ENCODE measurements at places on chromosomes 3 and 15. TPM values are rescaled to one million over a fixed set of nuclear protein-coding genes. Genes with fewer than 3 reads are reported as not detected.
A peak's percentile ranks its signal among the peaks of the same experiment; 100 is the strongest.

DNA sequence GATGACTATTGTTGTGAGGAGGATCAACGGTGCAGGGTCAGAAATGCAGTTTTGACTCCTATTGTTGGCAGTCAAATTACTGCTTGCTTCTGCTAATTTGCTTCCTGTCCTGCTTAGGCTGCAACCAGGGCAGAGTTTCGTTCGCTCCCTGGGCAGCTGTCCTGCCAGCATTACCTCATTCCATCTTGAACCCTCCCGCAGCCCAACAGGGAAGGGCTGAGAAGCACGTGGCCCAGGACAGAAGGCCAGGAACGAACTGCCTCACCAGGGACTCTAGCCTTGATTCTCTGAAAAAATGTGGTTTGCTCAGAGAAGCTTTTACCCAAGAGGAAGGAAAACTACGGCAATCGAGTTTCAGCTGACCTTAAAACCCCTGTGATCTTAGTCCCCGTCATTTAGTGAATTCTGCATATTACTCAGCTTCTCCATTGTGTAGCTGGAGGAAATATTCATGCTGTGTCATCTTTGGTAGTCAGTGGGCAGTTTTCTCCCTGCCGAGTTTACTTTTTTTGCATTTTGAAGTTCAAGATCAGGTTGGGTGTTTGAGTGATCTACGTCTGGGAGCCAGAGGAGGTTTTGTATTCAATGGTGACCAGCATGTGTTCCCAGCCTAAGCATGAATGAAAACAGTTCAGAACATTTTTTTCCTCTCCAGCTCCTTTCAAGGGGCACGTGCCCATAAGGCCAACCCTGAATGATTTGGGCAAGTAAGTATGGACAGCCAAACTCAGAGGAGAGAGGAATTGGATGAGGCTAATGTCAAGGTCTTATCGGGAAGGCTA lies 23.0 kb downstream of the TLNRD1 start:
- H3K27me3 ChIP-seq, result no peaks in the 10 kb centered on the region
- peak; percentile 88 for DNase-seq
- H3K4me1 ChIP-seq, result peaks cover 4% of the 10 kb centered on the region
- peak overlapping the region; percentile 86 for H3K27ac ChIP-seq
- no peaks in the 10 kb centered on the region for H3K36me3 ChIP-seq

- no peak overlapping the region for H3K27ac ChIP-seq
- no peak overlapping the region for H3K4me3 ChIP-seq
- DNase-seq, result no peak
- no peaks in the 10 kb centered on the region for H3K27me3 ChIP-seq
- H3K36me3 ChIP-seq, result no peaks in the 10 kb centered on the region
- H3K4me1 ChIP-seq, result peaks cover 7% of the 10 kb centered on the region
These were observed 154.2 kb downstream of the MECOM start for GRCh38 chr3:169509359-169509758.

DNA sequence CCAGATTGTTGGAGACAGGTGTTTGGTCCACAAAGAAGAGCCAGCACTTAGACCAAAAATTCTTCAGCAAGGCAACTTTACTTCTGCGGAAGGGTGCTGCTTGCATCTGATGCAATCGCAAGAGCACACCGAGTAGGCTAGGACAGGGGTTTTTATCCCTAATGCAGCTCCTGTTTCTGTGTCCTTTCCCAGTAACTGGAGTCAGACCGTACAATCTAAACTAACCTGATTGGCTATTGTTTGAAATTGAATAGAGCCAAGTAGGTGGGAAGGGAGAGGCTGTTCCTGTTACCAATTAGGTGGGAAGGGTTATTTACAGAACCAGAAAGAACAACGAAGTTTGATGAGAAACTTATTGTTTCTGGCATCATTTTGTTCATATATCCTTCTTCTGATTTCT lies 77.6 kb downstream of the CHCHD4 start:
- no peak overlapping the region for H3K27ac ChIP-seq
- H3K36me3 ChIP-seq, result no peaks in the 10 kb centered on the region
- no peaks in the 10 kb centered on the region for H3K4me1 ChIP-seq
- H3K4me3 ChIP-seq, result no peak overlapping the region

DNA sequence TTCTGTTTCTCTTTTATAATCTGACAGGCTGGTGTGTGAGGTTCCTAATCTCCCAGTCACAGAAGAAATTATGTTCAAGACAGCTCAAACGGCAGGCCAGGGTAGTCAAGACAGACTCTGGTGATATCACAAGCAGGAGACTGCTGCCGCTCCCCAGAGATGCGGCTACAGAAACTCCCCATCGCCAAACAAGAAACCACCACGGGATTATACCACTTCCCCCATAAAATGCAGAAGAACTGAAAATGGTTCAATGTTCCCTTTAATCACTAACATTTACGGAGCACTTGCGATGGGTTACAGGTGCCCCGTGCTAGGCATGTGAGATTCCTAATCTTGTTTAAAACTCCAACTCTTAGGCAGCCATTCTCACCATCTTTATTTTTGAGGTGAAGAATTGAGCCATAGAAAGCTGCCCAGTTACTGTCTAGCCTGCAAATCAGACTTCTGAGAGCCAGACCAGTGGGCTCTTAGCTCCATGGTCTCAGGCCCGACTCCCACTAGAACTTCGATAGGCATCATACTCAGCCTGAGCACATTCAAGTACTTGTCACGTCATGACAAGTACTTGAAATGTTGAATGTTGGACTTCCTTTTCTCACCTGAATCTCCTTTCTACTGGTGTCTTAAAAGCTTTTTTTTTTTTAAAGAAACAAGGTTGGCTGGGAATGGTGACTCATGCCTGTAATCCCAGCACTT lies 58.4 kb downstream of the TBC1D2B start:
- no peak overlapping the region for H3K4me3 ChIP-seq

The IQCF5 gene
- total RNA-seq, result not detected

The LRRC49 gene
- 4.2 TPM for total RNA-seq

GRCh38 chr15:55829826-55830225 lies 86.9 kb upstream of the PRTG start:
- H3K4me1 ChIP-seq, result no peaks in the 10 kb centered on the region
- no peak overlapping the region for H3K4me3 ChIP-seq
- no peak overlapping the region for H3K27ac ChIP-seq
- H3K36me3 ChIP-seq, result no peaks in the 10 kb centered on the region

DNA sequence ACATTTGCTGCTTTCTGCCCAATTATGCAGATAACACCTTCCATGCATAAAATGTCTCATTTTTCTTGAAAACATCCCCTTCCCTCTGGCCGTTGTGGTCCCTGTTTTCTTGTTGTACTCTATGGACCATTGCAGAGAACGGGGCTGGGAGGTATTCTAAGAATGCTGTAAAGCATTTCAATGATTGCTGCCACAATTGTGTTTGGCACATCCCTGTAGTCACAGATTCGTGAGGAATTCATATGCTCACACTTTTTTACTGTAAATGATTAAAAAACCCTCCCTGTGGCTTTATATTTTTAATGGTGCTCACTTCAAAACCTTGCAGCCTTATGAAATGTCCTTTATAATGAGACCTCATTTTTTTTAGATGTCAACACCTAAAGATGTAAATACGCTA lies 207.2 kb upstream of the GBE1 start:
- no peak overlapping the region for H3K27ac ChIP-seq
- H3K4me3 ChIP-seq, result no peak overlapping the region

- no peaks in the 10 kb centered on the region for H3K36me3 ChIP-seq
- DNase-seq, result no peak
- H3K4me3 ChIP-seq, result no peak overlapping the region
- H3K27ac ChIP-seq, result no peak overlapping the region
These were observed 908.1 kb upstream of the ALCAM start for GRCh38 chr3:104458657-104459056.

The CDC25A gene
- 4.7 TPM for total RNA-seq

The SRGAP3 gene
- 5.1 TPM for total RNA-seq

DNA sequence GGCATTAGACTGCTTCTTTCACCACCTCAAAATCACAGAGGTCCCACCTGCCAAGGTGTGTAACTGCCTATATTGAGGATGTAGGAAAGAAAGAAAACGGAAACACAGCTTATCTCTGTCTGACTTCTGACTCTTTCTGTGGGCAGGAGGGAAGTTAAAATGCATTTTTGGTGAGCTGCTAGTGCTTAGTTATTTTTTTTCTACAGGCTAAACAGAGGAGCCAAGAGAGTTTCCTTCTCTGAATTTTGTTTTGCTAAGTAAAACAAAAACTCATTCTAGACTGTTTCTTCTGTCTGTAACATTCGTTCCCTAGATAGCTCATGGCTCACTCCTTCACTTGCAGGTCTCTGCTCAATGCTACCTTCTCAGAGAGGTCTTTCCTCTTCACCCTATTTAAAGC lies 18.8 kb upstream of the AMOTL2 start:
- DNase-seq, result no peak
- H3K4me3 ChIP-seq, result no peak overlapping the region
- peaks cover 5% of the 10 kb centered on the region for H3K4me1 ChIP-seq
- H3K27ac ChIP-seq, result no peak overlapping the region
- no peaks in the 10 kb centered on the region for H3K27me3 ChIP-seq
- no peaks in the 10 kb centered on the region for H3K36me3 ChIP-seq

The SH3GL3 gene
- 0.86 TPM for total RNA-seq

- H3K4me1 ChIP-seq, result no peaks in the 10 kb centered on the region
- no peaks in the 10 kb centered on the region for H3K36me3 ChIP-seq
- H3K27me3 ChIP-seq, result no peaks in the 10 kb centered on the region
- H3K27ac ChIP-seq, result no peak overlapping the region
These were observed 43.5 kb downstream of the UBE2E2 start for GRCh38 chr3:23246651-23247050.

The GOLGA8N gene
- 9.6 TPM for total RNA-seq

DNA sequence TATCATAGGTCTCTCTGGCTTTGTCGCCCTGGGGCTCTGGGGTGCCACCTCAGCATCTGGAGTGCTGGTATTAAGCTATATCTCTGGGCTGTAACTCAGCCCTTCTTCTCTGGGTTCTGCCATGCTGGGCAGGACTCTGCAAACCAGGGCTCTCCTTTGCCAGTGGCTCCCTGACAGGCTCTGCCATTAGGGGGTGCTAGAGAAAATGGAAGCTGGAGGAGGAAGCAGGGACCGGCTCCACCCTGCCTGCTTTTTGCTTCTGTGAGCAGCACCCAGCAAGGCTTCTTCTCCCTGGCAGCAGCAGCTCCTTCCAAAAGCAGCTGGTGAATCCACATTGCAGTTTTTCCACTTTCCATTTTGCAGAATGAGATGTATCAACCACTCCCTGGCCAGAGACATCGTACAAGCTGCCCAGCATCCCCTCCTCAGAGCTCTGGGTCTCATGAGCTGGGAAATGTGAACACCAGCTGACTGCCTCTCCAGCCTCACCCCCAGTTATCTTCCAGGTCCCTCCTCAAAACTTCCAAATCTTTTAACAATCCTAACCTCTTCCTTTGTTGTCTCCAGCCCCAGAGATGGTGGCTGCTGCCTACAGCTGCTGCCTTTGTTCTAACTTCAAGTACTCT lies 165.0 kb downstream of the ABHD5 start:
- H3K27ac ChIP-seq, result no peak overlapping the region
- peak; percentile 65 for DNase-seq
- no peaks in the 10 kb centered on the region for H3K4me1 ChIP-seq
- H3K27me3 ChIP-seq, result peaks cover 13% of the 10 kb centered on the region
- no peak overlapping the region for H3K4me3 ChIP-seq

GRCh38 chr3:42288385-42288784 lies 22.4 kb upstream of the CCK start:
- H3K36me3 ChIP-seq, result no peaks in the 10 kb centered on the region
- H3K27ac ChIP-seq, result no peak overlapping the region
- DNase-seq, result no peak
- H3K4me1 ChIP-seq, result no peaks in the 10 kb centered on the region

The SLC12A1 gene
- not detected for total RNA-seq

GRCh38 chr3:113626503-113627371 lies 69.7 kb downstream of the USF3 start:
- no peak overlapping the region for H3K4me3 ChIP-seq
- no peaks in the 10 kb centered on the region for H3K27me3 ChIP-seq
- H3K27ac ChIP-seq, result no peak overlapping the region
- peaks cover 16% of the 10 kb centered on the region for H3K4me1 ChIP-seq

DNA sequence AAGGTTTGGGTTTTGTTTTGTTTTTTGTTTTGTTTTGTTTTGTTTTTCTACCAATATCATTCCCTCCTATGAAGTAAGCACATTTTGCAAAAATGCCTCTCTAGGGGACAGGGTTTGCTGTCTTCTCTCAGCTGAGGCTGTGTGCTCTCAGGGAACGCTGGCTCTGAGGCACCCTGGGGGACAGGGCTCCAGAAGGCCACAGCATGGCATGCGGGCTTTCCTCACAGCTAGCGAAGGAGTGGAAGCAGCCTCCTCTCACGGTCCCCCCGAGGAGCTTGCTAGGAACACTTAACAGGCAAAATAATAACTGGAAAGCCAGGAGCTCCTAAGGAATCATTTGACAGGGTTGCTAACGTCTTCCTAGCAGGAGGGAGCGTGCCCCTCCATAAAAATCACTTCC lies 227.7 kb upstream of the ST8SIA2 start:
- H3K27me3 ChIP-seq, result no peaks in the 10 kb centered on the region
- no peak for DNase-seq
- H3K27ac ChIP-seq, result no peak overlapping the region
- H3K4me1 ChIP-seq, result no peaks in the 10 kb centered on the region
- no peak overlapping the region for H3K4me3 ChIP-seq

All from left lung (tissue), 14 donors.